NCI-H524 (cell line): ENCODE measurements at places on chromosomes 1 and 21.
A peak's percentile ranks its signal among the peaks of the same experiment; 100 is the strongest.

GRCh38 chr1:10737651-10738050 is 58.8 kb downstream of the CASZ1 start:
- no peak for DNase-seq

DNA sequence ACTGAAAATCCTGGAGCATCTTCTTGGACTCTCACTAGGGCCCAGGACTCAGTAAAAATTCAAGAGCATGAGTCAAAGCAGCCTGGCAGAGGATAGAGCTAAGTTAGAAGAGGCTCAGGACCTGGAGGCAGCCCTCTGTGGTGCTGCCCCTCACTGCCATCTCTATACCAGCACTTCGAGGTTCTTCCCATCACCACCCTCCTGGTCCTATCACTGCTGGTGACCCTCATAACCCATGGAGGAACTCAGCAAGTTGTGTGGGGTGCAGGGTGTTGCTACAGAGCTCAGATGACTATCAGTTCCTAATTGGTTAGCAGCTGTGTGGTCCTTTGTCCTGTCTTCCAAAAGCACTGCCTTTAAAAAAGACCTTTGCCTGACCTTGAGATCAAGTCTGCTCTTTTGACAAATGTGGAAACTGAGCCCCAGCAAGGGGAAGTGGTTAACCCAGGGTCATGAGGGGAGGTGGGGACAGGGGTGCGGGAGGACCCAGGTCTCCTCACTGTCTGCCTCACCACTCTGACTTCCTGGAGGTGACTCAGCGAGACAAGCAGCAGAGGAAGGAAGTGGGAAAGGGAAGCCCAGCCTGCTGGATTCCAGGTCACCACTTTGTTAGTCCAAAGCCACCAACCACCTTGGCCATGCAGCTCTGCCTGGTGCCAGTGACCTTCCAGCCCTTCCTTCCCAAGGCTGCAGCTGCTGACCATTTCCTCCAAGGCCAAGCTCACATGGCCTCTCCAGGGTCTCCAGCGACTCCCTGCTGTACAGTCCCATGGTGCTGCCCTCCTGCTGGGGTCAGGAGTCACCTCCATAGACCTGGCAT is 199.4 kb upstream of the EDN2 start:
- DNase-seq, result no peak

DNA sequence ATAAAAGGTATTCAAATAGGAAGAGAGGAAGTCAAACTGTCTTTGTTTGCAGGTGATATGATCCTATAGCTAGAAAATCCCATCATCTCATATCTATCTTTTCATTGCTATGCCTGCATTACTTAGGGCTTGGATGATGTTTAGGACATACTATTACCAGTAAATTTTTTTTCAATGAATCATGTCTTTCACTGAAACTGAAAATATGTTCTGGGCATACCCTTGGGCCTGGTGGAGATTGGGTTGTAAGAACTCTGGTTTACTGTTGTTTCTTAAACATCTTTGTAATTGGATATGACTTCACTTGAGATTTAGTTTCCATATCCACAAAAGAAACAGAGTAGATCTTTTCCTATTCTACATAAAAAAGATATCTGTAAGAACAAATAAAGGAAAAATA is 502.2 kb upstream of the PRMT6 start:
- DNase-seq, result no peak

DNA sequence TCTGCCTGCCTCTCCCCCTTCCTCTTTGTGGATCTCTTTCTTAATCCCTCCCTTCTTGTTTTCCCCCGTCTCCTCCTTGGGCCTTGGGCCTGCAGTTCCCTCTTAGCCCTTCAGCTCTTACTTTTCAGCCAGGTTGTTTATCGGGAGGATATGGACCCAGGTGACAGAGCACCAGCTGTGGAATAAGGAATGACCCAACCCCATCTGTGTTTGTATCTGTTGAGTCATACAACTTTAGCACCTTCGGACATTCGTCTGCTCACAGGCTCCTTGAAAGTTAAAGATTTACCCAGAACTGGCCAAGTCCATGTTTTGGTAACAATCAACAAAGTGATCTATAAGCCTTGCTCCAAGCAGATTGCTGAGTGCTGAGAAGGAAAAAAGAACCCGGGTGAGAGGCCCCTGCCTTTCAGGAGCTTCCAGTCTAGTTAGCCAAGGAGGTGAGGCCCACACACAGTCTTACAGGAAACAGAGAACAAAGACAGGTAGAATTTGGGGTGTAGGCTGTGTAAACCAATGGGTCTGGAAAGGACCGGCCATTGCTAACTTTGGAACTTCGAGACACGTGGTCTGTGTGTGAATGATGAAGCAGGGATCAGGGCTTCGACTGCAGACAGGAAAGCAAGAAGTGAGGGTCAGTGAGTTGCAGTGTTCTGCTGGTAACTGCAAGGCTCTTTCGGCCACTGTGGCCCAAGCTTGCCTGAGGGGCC is 66.7 kb upstream of the F3 start:
- no peak for DNase-seq

- no peak for DNase-seq
These were observed 3.7 kb upstream of the SF3B4 start for GRCh38 chr1:149931212-149931790.

DNA sequence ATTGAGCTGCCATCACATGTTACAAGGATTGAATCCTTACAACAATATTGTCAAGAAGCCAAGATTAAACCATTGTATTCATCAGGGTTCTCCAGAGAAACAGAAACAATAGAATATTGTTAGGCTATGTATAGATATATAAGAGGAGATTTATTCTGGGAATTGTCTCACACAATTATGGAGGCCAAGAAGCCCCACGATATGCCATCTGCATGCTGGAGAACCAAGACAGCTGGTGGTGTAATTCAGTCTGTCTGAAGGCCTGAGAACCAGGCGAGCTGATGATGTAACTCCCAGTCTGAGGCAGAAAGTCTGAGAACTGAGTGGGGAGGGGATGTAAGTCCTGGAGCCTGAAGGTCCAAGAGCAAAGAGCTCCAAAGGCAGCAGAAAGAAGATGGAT is 14.5 kb upstream of the TTF2 start:
- peak; percentile 50 for DNase-seq

DNA sequence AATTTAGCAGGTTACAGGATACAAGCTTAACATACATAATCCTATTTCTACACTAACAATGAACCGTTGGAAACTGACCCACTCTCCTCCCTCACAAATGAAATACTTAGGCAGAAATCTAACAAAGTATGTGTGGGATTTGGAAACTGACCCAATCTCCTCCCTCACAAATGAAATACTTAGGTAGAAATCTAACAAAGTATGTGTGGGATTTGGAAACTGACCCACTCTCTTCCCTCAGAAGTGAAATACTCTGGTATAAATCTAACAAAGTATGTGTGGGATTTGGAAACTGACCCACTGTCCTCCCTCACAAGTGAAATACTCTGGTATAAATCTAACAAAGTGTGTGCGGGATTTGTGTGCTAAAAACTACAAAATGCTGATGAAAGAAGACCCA is 60.3 kb downstream of the TRAF5 start:
- no peak for DNase-seq

GRCh38 chr1:108556499-108556898 is 3.4 kb upstream of the EEIG2 start:
- no peak for DNase-seq

DNA sequence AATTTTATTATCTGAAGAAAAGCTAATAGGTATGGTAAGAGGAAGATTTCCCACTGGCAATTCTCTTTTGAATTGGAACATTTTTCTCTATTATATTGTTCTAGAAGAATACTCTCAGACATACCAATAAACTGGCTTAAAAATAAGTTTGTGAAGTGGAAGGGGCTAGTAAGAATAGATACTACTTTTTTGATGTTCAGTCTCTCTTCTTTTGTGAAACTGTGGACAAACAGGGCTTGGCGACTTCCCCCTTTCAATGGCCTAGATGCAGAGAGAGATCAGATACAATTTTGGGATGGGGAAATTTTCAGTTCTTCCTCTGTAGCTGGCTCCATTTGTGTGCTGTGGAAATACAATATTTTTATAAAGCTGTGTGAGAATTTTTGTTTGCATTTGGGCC is 2.5 kb downstream of the PBX1 start:
- DNase-seq, result no peak

GRCh38 chr21:46119144-46119636 is 21.3 kb downstream of the COL6A2 start:
- DNase-seq, result no peak

- DNase-seq, result no peak
These were observed 1.4 kb downstream of the LDLRAP1 start for GRCh38 chr1:25544819-25545218.

GRCh38 chr1:1761504-1762376 is 16.5 kb downstream of the NADK start:
- no peak for DNase-seq

- DNase-seq, result peak; percentile 72
These were observed 78.4 kb downstream of the PEX14 start for GRCh38 chr1:10553118-10553517.

DNA sequence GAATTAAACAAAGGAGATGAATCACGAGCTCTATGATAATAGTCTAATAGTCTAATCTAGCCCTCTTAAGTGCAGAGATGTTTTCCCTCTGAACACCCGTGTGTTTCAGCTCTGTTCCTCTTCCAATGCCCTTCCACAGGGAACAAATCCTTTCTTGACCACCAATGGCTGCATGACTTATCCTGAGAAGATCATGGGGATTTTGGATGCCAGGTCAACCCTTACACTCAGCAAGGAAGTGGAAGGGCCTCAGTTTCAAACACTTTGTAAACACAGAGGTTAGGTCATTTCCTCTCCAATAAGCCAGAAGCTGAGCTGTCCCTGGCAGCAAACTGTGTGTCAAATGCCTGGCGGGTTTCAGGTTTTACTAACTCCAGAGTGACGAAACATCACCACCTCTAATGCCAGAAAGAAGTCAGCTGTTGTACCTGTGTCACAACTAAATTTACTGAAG is 200.0 kb downstream of the GABPA start:
- DNase-seq, result no peak

- DNase-seq, result no peak
These were observed 10.8 kb upstream of the ASCL5 start for GRCh38 chr1:201137579-201138310.

- peak; percentile 77 for DNase-seq
These were observed 71.0 kb downstream of the CD2 start for GRCh38 chr1:116825207-116825719.

- no peak for DNase-seq
These were observed 20.1 kb downstream of the FMO3 start for GRCh38 chr1:171110621-171111326.

DNA sequence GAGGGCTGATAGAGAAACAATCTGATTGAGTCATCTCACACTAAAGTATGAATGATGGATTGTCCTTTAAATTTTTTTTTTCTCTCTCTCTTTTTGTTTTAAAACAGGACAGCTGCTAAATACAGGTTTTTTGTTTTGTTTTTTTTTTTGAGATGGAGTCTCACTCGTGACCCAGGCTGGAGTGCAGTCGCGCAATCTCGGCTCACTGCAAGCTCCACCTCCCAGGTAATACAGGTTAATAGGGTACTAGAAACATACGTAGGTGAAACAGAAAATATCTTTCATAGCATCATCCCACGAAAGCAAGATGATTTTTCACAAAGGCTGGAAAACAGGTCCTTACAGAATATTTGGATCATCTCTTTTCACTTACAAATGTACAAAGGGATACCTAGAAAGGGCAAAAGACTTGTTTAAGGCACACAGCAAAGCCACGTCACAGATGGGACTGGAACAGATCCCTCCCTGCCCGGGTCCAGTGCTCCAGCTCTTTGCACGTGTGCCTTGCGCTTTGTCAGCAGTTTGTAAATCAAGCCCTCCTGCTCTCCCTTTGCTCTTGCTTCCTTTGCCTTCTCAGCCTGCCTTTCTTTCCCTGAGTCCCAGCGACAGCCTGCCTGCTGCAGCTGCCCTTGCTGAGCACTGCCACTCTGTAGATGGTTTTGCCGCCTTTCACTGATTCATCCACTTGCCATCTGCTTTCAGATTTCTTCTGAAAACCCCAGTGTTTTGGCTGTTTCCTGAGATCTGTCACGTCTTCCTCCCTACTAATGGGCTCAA is 171.3 kb upstream of the BEND5 start:
- peak; percentile 90 for DNase-seq

GRCh38 chr1:94668528-94668927 is 127.0 kb upstream of the F3 start:
- DNase-seq, result no peak

GRCh38 chr1:183942933-183943693 is 94.4 kb downstream of the COLGALT2 start:
- peak; percentile 74 for DNase-seq

DNA sequence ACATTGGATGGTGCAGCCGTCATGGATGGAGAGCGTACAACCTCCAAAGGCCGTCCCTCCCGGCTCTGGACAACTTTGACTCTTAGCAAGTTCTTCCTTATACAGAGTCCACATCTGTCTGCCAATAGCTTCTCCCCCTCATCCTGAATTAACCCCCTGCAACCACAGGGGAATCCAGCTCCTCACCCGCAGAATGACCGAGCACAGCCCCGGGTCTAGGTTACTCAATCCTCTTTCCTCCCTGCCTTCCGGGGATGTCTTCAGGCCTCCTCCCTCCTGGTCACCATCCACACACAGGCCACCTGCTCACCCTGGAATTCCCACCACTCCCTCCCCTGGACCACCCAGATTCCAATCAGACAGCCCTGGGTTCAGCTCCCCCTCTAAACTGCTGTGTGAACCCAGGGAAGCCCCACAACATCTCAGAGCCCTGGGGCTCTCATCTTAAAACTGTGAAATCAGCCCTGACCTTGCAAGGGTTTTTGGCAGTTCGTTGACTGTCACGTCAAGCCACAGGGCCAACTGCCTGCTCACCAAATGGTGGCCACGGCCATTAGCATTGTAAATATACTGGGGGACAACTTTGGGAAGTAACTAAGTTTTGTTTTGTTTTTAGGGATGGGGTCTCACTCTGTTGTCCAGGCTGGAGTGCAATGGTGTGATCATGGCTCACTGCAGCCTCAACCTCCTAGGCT is 54.2 kb downstream of the HSPG2 start:
- no peak for DNase-seq

DNA sequence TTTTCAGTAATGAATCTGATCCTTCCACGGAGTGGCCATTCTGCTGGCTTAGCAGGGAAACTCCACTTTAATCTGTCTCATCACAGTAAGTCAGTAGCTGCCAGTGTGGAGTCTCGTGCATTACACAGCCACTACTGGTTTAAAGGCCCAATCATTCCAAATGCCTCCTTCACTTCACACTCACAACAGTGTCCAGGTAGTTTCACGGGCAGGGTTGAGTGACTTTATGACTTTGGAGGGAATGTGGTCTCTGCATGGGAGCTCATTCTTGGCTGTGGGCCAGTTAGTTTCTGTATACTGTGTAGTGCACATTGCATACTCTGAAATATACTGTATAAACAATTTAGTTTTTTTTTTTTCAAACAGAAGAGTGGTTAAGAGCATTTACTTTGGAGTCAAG is 34.6 kb upstream of the C1orf87 start:
- no peak for DNase-seq

DNA sequence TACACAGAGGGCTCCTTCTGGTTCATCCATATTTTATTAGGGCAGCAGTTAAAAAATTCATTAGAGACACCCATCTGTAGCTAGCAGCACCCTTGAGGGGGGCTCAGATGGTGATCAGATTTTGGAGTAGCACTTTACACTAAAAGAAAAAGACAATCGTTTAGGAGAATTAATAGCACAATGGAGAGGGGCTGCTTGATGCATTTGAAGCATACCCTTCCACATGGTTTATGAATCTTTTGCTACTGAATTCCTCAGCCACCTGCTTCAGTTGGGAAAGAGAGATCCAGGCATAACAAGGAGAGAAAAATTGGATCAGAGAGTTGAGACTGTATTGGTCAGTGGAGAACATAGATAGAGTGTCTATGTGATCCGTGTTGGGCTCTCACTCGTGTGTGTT is 54.4 kb downstream of the DISC1 start:
- DNase-seq, result peak; percentile 68

GRCh38 chr1:32508761-32509160 is 30.5 kb upstream of the ZBTB8A start:
- no peak for DNase-seq
